Gastroesophageal sphincter (tissue), 4 donors: ENCODE measurements at places on chromosomes 3 and 15.
A peak's percentile ranks its signal among the peaks of the same experiment; 100 is the strongest.

DNA sequence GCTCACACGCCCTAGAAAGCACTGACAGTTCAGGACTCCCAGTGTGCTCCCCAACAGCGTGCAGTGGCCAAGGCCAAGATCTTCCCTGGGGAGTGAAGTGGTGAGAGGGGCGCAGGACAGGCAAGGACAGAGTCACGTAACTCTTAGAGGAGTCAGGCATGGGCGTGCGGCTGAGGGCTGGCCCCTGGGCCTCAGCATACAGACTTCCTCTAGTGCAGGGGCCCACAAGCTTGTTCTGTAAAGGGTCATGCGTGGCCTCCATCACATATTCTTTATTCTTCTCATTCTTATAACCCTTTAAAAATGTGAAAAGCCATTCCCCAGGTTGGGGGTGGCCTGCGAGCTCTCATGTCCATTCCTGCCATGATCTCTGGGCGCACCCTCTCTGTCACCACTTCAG, 25.2 kb downstream of the TMEM43 start:
- ATAC-seq = no peak

- ATAC-seq = no peak
These were observed 716 bp downstream of the SMC4 start for GRCh38 chr3:160400030-160400701.

DNA sequence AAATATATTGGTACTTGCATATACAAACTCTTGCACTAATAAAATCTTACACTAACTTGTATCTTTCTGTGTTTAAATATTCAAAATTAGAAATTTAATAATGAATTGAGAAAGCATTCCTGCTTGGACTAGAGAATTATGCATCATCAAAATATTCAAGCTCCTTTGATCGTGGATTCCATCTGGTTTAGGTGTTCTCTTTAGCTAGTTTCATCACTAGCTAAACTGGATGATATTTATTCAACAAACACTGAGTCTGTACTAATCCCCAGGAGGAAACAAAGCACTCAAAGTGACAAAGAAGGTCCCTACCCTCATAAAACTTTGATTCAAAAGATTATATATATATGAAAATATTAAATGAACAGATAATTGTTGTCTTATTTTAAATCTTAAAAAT, 1360.9 kb upstream of the ALCAM start:
- ATAC-seq = no peak

DNA sequence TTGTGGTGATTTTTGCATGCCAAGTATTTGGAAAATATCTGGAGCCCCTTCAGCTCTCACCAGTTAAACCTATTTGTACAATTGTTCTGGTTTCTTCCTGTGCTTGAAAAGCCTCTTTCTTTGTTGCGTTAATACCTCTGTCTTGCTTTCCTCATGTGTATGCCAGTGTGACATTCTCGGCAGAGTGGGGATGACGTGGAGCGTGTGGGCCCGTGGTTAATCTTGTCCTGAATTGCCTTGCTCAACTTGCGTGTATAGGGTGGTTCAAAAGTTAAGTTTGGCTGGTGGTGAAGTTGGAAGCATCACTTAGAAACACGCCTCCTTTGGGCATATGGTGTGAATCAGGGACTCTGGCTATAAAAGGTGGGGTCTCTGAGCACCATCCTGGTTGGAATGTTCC, 67.1 kb downstream of the IGF1R start:
- ATAC-seq = no peak

- no peak for ATAC-seq
These were observed 41.0 kb upstream of the B3GNT5 start for GRCh38 chr3:183212096-183212495.

GRCh38 chr3:150783316-150783715, 20.3 kb upstream of the SIAH2 start:
- no peak for ATAC-seq

DNA sequence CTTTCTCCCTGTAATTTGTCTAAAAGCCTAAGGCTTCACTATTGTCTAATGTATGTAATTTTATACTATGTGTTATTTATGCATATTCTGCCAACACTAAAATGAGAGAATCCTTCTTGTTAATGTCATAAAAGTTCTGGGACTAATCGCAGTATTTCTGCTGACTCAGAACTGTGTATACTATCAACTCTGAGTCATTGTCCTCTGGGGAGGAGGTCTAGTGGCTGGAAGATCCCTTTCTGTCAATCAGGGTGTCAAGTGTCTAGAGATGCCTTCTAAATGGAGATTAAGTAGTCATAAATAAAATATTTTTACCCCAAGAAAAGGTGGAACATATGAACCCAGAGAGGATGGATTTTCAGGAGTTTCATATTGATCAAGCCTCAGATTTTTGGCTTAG, 473.4 kb downstream of the AGBL1 start:
- no peak for ATAC-seq

GRCh38 chr3:12060139-12060845, 56.1 kb downstream of the SYN2 start:
- no peak for ATAC-seq

DNA sequence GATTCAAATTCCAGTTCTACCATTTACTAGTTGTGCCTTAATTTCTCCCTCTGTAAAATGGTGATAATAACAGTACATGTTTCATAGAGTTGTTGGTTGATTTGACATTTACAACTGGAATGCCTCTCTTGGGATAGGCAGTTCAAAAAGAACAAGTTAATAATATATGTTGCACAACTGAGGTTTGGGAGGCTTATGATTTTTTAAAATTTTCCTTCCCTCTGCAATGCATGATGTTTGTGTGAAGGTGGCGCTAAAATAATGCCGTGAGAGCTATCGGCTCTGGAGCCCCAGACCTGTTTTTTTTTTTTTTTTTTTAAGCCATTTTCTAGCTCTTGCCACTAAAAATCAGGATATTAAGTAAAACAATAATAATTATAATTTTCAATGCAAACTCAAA, 18.6 kb downstream of the DNAJB11 start:
- ATAC-seq = no peak

DNA sequence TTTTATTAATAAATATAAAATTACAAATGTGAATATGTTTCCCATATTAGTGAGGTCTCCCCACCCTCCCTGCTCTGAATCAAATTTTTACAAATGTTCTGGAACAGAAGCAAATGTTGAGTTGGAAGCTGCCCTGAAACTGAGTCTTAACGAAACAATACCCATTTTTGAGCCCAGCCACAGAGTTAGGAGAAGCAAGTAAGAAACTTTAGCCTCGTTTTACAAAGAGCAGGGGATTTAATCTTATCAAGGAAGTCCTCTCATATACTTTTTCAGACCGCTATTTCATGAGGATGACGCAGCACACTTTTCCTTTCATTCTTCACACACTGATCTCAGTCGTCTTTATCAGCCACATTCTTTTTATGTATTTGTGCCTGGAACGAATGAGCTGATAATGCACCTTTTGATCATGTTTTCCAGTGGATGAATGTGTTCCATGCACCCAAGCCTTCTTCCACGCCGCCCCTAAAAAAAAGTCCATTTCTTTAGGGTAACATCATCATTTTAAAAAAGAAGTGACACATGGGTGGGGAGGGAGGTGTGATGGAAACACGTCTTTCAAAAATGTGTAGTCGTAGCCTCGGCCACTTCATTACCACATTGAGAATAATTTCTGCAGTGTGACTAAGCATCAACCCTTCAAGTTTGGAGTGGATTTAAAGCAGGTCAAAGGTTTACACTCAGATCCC, 48.1 kb downstream of the SETMAR start:
- peak; percentile 29 for ATAC-seq

DNA sequence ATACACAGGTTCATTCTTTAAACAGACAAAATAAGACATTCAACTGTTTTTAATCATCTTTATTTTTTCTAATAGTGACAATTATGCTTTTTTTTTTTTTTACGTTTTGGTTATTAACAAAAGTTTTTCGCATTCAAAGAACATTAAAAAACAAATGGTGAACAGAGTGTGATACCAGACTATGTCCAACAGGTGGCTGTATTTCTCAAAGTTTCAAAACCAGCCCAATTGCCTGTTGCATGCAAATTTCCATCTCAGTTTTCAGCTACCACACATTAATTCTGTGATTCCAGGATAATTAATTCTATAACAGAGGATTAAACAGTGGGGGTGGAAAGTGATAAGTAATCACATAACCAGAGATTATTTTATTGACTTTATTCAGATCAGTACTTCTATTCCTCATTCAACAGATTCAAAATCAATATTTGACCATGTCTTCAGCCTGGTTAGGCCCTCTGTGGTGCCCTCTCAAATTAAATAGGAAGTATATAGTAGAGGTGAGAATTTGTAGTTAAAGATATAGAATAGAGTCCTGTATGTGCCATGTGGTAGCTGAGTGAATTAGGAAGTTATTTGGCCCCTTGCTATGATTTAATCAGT, 122.2 kb upstream of the DCBLD2 start:
- no peak for ATAC-seq

DNA sequence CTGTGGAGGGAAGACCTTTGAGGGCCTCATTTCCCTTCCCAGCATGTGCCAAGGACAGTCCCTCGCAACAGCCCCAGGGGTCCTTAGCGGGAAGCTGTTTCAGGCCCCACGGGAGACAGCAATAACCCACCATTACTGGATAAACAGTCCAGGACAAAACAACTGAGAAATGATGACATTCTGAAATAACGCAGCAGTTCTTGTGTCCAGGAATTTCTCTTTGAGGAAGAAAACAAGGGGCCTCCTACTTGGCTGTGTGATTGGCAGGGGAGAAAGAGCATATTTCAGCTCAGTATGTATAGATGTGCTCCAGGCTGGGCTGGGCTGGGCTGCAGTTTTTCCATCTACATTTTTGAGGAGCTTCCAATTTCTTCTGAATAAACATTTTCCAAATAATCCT, 82.2 kb upstream of the THBS1 start:
- ATAC-seq = peak; percentile 23

- no peak for ATAC-seq
These were observed 36.6 kb downstream of the OSTN start for GRCh38 chr3:191235331-191236314.

DNA sequence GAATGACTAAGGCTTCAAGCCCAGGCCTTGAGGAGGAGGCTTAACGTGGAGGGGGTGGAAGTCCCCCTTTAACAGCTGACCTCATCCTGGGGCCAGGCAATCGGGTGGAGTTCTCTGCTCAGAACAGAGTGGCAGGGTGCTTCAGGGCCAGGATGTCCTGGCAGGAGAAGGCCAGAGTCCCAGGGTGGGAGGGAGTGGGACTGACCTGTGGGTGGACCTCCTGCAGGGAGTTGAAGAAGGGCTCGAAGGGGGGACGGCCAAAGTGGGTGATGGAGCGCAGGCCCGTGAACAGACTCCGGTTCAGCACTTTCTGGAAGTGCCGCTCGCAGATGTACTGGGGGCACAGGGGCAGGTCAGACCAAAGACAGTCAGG, 19.6 kb downstream of the DUOX2 start:
- no peak for ATAC-seq

- ATAC-seq = no peak
These were observed 40.2 kb upstream of the TMEM87A start for GRCh38 chr15:42313463-42313862.

DNA sequence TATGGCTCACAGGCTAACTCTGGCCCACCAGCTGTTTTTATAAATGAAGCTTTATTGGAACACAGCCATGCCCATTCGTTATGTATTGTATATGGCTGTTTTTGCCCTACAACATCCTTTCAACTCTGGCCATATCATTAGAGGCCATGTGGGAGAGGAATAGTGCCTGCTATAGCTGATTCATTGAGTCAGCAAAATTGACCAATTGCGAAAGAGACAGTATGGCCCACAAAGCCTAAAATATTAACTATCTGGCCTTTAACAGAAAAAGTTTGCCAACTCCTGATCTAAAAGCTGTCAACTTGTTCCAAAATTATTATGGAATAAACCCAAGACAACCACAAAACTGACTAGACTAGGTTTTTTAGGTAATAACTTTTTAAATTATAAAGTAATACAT, 1.4 kb downstream of the NR1I2 start:
- ATAC-seq = no peak

DNA sequence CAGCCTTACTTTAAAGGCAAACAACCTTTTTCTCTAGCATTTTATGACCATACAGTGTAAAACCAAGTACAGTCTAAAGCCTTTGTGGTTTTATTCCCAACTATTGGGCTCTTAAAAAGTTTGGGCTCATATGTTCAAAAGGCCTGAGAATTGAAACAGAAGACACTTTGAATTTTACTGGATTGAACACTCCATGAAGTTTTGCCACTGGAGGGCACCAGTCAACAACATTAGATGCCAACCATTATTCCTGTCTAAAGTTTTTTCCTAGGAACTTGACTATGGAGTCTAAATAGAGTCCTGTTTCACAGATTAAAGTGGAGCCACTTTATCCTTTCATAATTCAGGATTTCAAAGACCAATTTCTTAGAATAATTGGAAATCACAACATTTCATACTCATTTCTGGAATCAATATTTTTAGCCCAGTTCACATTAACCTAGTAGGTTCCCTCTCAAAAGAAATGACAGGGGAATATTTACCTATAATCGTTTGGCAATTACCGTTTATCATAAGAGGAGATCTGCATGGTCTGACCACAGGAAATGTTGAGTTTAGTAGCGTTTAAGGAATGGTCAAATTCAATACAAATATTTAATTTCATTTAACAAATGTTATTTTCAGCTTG, 244.1 kb upstream of the PDZRN3 start:
- ATAC-seq = no peak

- ATAC-seq = peak; percentile 74
These were observed 116.7 kb upstream of the LPP start for GRCh38 chr3:188037195-188037718.

DNA sequence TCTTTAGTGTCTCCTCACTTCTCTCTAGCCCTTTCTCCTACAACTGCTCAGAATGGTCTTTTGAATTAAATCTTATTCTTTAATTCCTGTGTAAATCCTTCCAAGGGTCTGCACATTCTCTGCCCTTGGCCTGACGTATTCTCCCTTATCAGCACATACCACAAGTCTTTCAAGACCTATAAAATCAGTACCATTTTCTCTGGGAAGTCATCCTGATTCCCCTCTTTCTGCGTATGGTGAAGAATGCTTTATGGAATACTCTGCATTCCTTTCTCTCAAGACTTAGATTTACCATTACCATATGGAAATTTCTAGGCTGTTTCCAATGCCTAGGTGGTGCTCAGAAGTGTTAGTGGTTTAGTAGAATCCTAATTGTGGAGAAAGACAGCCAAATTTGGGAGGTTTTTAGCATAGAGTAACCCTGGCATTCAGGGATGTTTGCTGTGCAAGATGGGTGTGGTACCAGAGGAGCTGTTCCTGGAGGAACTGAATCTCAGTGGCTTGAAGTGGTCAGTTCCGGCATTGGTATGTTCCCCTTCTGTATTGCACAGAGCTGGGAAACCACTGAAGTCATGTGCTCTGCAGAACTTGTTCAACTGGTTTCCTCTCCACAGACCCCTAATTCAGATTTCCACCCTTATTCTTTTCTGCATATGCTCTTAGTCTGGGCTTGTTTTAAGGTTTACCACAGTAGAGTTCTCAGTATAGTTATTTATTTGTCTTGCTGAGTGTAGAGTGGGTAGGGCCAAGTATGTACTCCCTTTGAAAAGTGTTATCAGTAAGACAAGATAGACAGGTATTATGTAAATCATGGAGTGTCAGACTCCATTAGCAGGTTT, 24.5 kb downstream of the IQGAP1 start:
- ATAC-seq = peak; percentile 79
